Left ventricle myocardium superior (tissue), 1 donor: ENCODE measurements at places on chromosomes 2 and 18. TPM values are rescaled to one million over a fixed set of nuclear protein-coding genes. Genes with fewer than 3 reads are reported as not detected.

The ACKR3 gene
- 25.4 TPM for total RNA-seq

The SYT4 gene
- total RNA-seq = 1.9 TPM

The CCL20 gene
- total RNA-seq = not detected

The MARCHF7 gene
- total RNA-seq = 85.2 TPM

The DHRS9 gene
- total RNA-seq = 0.74 TPM

GRCh38 chr2:234830853-234831252 is 121.0 kb upstream of the SH3BP4 start:
- no peak for DNase-seq

DNA sequence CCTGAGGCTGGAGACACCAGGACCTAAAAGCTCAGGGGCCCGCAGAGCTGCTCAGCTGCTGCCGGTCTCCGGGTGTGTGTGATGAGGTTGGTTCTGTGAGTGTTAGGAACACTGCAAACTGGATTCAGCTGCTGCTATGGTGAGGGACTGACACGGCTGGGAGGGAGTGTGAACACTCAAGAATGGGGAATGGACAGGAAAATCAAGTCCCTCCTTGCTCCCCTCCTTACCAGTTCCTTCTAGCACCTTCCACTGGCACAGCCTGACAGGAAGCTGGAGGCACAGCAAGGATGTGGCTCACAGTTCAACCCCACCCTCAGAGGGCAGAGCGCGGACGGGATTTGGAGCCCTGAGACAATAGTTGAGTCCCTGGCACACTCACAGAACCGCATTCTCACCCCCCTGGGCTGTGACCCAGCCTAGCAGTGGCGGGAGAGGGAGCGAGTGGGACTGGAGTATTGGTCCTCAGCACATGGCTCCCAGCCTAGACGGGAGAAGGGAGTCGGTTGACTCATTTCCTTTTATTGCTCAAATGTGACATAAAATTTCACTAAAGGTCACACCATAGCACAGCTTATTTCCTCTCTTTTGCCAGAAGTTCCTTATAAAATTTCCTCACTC is 42.5 kb downstream of the LRRC30 start:
- DNase-seq = peak; percentile 73

GRCh38 chr2:219698748-219699439 is 71.5 kb downstream of the SLC4A3 start:
- DNase-seq = no peak

- peak; percentile 30 for DNase-seq
These were observed at the start of gene ACOXL for GRCh38 chr2:110732422-110733413. ACOXL (plus strand) TSS chr2:110732573; CDS start chr2:110768390, 35,817 bp downstream.
